ENCODE measurements at places on chromosomes 6 and 20. TPM values are rescaled to one million over a fixed set of nuclear protein-coding genes. Genes with fewer than 3 reads are reported as not detected.

EYS gene
- total RNA-seq = 0.07 TPM

CLPSL1 gene
- not detected for total RNA-seq

RIPOR3 gene
- total RNA-seq = 0.08 TPM

DNAAF9 gene
- 5.5 TPM for total RNA-seq

SNAI1 gene
- 15.2 TPM for total RNA-seq

AHI1 gene
- total RNA-seq = 10.7 TPM

PROCR gene
- total RNA-seq = 153 TPM

TSPO2 gene
- total RNA-seq = not detected

TNNC2 gene
- not detected for total RNA-seq

DEK gene
- total RNA-seq = 69.1 TPM

SLC23A2 gene
- 17.8 TPM for total RNA-seq

USP49 gene
- 0.95 TPM for total RNA-seq

SOX18 gene
- total RNA-seq = 1.8 TPM

TMEM14C gene
- total RNA-seq = 168 TPM

DOK5 gene
- total RNA-seq = not detected

DEFB132 gene
- total RNA-seq = not detected

RNF144B gene
- total RNA-seq = 0.31 TPM

ADGRB3 gene
- not detected for total RNA-seq

IMPG1 gene
- not detected for total RNA-seq

Data from A549 treated with GW870086 at 1 μM for 4 hours (cell line).